ENCODE measurements at places on chromosomes 1 and 21.

DNA sequence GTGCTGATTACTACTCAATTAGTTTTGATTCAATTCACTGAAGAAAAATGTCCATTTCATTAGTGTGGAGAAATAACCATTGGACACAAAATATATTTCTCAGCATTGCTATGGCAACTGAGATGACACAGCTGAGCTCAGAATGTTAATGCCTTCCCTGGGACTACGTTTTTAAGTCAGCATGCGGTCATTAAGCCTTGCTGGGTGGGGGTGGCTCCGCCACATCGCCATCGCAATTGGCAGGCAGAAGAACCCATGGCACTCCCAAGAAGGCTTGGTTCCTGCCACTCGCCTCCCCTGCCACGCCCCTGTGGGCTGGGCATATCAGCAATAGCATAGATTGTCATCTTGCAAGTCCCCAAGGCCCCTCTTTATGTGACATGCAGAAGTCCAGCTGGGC lies 256.7 kb upstream of the CAMK1G start:
- no peak for DNase-seq

GRCh38 chr21:45898781-45899180 lies 82.8 kb upstream of the COL6A1 start:
- no peak for DNase-seq

DNA sequence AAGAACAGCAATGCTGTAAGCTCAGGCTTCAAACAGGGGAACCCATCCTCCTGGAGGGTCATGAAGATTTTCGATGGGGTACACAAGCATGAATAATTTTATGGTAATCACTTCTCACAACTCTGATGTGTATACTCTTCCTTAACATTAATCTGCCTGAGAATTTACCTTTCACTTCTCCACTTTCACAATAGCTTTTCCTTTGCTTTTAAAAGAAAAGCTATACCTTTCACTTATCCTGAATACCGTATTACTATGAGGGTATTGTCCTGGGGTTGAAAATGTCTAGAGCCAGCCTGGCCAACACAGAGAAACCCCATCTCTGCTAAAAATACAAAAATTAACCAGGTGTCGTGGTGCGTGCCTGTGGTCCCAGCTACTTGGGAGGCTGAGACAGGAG lies 12.7 kb upstream of the ZYG11B start:
- DNase-seq: no peak

DNA sequence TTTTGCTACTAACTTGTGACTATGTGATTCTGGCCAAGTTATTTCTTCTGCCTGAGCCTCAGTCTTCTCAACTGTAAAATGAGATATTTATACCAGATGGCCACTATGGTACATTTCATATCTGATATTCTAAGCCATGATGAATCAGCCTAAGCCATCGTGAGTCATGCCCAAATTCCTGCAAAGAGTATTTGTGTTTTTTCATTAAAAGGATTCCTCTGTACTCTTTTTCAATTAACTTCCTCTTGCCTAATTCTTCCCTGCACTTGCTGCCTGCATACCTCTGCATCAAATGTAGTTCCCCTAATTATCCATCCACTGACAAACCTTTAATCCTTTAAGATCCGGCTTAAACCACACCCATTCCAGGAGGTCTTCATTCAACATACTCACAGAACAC lies 575.1 kb upstream of the BEND5 start:
- no peak for DNase-seq

GRCh38 chr1:8970870-8971337 lies 25.2 kb downstream of the CA6 start:
- no peak for DNase-seq
